ENCODE measurements at places on chromosomes 6 and 20.
A peak's percentile ranks its signal among the peaks of the same experiment; 100 is the strongest.

GRCh38 chr6:89368999-89369398 is 16.5 kb upstream of the UBE2J1 start:
- DNase-seq = no peak

DNA sequence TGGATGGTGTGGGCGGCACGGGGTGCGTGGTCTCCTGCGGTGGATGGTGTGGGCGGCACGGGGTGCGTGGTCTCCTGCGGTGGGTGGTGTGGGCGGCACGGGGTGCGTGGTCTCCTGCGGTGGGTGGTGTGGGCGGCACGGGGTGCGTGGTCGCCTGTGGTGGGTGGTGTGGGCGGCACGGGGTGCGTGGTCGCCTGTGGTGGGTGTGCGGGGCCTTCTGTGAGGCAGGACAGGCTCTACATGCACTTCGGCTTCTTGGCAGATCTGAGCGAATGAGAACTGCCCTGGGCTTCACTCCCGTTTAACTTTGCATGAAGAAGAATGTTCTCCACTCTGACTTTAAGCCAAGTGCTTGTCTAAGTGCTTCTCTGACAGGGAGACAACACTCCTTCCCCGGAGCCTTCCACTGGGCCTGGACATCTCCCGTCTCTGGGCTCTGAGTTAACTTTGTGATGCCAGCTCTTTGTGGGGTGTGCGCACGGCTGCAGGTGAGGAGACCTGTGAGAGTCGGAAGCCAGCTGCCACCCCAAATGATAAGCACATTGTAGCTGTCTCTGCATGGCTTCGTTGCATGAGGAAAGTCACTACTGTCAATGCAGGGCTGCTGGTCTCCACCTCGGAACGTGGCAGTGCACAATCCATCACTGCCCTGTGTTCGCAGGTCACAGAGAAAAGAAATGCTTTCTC is 244.8 kb downstream of the DLL1 start:
- DNase-seq = no peak

DNA sequence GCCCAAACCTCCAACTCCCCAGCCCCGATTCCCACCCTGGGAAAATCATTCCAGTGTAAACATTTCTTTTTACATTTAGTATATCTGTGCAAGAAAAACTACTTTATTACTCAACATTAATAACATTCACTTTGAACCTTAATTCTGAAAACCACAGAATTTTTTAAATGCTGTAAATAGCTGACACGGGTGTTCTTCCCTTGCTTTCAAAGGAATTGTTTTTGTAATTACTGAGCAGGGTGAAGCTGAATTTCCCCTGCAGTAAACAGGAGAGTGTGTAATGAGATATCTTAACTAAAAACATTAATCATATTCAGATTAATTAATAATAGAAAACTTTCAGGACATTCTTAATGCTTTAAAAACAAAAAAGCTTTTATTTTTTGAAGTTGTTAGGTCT is 99.3 kb upstream of the CITED2 start:
- DNase-seq = no peak

- no peak for DNase-seq
Measured at GRCh38 chr20:59033616-59034165, 1.6 kb upstream of the ATP5F1E start.

DNA sequence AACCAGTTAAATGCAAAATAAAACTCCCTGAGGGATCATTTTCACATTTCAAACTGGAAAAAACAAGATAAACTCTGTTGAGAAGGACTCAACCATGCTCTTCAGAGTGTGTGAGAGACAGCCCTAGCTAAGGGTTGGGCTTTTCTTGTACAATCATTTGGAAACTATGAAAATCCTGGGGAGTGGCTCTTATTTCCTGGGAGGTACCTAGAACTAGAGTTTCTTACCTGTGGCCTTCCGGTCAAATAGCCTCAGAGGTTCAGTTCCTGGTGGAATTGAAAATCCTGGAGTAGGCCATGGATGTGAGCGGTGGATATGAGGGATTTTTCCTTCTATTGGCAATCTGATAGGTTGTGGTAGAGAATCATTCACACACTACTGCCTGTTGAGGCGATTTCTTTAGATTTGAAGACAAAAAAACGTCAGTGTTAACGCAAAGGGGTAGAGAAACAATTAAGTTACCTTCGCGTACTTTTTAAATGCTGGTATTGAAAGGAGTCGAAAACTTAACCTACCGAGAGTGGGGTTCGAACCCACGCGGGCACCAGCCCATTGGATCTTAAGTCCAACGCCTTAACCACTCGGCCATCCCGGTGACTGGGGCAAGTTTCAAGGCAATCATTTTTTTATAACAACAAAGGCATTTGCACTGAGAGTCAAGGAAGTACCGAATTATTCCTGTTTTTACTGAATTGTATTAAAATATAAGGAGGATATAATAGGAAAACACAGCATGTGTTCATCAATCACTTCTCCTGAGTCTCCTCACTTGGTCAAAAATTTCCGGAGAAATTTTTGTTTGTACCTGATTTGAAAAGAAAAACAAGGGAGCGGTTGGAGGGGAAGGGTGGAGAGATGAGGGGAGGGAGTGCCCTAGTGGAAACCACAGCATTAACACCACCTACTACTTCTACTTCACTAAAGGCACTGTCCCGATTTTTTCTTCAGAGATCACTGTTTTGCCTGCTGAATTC is 191.3 kb downstream of the OR2B2 start:
- peak; percentile 40 for DNase-seq

DNA sequence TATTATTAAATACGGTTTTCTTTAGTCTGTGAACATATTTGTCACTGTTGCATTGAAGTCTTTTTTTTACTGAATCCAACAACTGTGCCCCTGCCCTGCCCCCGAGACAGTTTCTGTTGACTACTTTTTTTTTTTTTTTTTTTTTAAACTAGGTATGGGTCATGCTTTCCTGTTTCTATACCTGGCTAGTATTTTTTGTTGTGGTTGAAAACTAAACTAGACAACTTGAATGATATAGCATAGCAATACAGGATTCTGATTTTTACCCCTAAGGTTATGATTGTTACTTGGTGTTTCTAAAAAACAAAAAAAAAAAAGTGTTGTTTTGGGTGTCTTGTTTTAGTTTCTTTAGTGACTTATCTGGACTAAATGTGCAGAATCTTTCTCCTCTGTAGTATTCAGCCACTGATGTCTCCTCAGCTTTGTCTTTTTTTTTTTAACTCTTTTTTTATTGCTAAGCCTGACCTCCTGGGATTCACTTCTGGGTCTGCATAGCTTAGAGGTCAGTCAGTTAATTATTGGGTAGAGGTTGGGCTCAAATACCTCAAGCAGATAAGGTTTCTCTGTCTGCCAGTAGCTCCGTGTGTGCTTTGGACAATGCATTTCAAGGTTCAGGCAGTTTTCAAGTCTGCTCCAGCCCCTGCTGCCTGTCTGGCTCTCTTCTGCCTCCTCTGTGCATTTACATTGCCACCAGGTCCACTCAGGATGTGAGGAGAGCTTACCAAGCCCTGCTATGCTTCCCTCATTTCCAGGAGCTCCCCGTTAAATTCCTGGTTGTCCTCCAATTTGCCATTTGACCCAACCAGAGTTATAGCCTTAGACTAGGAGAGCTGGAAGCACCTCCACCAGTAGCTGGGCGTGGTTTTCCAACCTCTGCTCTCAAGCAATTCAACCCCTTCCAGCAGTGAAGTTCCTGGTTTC is 91.4 kb downstream of the SYNDIG1 start:
- no peak for DNase-seq

GRCh38 chr6:11126876-11127275 is 15.4 kb upstream of the ERVFRD-1 start:
- no peak for DNase-seq

DNA sequence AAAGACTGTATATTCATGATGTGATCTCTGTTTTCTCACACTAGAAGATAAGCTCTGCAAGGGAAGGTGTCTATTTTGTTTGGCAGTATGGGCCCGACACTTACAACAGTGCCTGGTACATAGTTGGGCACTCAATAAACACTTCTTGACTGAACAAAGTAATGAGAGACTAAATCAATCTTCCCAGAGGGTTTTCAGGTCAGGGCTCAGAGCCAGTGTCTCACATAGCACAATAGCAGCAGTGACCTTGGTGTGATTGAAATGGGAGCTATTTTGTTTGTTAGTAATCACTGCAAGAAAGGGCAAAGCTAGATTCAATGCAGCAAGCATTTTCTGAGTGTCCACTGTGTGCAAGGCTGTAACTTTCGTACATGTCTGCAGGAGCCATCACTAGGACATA is 26.4 kb upstream of the GCM1 start:
- no peak for DNase-seq
